NCI-H748 treated with DMSO at 0.1 percent for 48 hours (cell line): ENCODE measurements at places on chromosomes 16 and 17.
A peak's percentile ranks its signal among the peaks of the same experiment; 100 is the strongest.

DNA sequence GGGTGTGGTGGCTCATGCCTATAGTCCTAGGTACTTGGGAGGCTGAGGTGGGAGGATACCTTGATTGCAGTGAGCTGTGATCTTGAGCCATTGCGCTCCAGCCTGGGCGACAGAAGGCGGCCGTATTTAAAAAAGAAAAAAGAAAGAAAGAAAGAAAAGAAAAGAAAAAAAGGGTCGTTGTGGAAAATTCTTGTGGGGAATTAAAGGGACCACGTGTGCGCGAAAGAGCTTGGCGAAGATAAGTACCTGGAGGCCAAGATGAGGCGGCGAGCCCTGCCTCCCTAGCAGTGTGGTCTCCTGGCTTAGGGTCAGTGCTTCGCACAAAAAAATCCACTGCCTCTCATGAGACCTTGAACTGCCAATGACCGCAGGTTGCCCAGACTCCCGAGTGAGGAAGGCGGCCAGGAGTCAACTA lies 728 bp upstream of the NMT1 start:
- no peak for DNase-seq

DNA sequence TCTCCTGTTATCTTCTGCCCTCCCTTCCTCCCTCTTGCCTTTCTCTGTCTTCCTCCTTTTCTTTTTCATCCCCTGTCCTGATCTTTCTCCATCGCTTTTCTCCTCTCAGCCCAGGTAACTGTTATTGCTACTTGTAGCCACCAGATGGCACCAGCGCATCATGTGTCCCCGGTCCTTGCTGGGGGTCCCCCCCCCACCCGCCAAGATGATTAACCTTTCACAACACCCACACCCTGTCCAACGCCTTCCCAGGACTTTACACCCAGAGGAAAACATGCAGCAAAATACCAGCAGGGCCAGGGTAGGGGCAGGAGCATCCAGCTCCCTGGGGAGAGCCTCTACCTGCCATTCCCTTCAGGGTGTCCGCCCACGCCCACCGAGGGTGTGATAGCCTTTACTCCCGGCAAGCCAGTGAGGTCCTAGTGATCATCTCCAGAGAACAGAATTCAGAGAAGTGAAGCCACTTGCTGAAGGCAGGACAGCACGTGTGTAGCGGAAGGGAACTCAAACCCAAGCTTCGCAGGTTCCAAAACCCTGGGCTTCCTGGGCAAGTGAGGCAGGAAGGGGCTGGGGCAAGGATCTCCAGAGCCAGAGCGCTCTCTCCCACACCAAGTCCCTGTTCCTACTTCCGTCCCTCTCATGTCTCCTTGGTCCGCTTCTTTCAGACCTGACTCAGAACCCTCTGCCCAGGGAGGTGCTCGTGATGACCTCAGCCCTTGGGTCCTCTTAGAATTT lies 13.4 kb upstream of the TAC4 start:
- DNase-seq = peak; percentile 4

GRCh38 chr16:24639769-24640168 lies 89.7 kb upstream of the TNRC6A start:
- DNase-seq = no peak

- no peak for DNase-seq
These were observed 208.3 kb upstream of the SALL1 start for GRCh38 chr16:51359141-51359955.

GRCh38 chr16:68252383-68252782 lies 7.2 kb downstream of the PLA2G15 start:
- DNase-seq = no peak

DNA sequence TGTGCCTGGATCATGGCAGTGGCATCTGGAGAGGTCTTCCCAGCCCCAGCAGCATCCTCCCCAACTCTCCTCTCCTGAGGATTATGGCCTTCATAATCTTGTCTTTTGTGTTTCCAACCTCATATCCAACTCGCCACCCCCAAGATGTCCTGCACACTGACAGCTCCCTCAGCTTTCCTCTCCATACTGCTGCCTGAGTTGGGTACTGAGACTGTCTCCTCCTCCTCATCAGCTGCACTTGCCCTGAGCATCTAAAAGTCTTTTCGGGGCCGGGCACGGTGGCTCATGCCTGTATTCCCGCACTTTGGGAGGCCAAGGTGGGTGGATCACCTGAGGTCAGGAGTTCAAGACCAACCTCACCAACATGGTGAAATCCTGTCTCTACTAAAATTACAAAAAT lies 2.0 kb downstream of the CD300LB start:
- no peak for DNase-seq

- DNase-seq = no peak
These were observed 111.3 kb upstream of the NOG start for GRCh38 chr17:56482229-56482628.

- DNase-seq = peak; percentile 36
These were observed 879 bp downstream of the SOCS1 start for GRCh38 chr16:11254913-11255736.

DNA sequence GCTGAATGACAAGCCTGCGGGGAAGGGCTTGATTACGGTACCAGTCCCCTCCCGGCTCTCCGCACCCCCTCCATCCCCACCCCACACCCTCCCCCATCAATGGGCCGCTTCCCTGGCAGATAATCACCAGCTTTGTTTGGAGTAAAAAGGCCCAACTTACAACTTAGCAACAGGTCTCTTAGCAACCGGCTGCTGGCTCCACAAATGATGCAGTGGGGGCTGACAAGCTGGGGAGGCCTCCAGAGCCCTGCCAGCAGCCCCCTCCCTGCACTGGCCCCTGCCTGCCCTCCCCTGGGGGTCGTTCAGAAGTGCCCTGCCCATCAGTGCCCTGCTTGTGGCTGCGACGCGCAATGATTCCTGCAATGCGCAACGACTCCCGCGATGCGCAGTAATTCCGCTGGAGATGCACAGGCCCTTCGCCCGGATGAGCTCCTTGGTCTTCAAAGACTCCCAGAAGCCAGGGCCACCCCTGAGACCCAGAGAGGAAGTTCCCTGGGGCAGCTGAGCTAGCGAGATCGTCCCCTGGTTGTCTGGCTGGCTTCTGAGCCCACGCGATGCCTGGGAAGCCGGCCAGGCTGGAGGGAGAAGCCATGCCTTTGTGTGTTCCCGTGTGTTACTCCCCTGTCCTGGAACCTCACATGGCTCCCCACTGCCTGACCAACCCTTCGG lies 23.3 kb downstream of the CPNE2 start:
- DNase-seq = no peak

DNA sequence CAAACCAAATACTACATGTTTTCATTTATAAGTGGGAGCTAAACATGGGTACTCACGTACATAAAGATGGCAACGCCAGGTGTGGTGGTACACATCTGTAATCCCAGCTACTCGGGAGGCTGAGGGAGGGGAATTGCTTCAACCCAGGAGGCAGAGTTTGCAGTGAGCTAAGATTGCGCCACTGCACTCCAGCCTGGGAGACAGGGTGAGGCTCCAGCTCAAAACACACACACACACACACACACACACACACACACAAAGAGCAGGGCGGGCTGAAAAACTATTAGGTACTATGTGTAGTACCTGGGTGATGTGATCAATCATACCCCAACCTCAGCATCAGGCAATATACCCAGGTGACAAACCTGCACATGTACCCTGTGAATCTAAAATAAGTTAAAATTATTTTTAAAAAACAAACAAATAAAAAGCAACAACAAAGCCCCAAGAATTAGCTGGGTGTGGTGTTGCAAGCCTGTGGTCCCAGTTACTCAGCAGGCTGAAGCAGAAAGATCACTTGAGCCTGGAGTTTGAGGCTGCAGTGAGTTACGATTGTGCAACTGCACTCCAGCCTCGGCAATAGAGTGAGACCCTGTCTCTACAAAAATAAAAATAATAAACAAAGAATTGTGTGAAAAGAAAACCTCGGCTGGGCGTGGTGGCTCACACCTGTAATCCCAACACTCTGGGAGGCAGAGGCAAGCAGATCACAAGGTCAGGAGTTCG lies 11.9 kb upstream of the FAAP100 start:
- no peak for DNase-seq

- no peak for DNase-seq
These were observed 51.0 kb upstream of the FASN start for GRCh38 chr17:82148997-82149396.

- DNase-seq = no peak
These were observed 1239.8 kb upstream of the GOT2 start for GRCh38 chr16:59973966-59974365.

DNA sequence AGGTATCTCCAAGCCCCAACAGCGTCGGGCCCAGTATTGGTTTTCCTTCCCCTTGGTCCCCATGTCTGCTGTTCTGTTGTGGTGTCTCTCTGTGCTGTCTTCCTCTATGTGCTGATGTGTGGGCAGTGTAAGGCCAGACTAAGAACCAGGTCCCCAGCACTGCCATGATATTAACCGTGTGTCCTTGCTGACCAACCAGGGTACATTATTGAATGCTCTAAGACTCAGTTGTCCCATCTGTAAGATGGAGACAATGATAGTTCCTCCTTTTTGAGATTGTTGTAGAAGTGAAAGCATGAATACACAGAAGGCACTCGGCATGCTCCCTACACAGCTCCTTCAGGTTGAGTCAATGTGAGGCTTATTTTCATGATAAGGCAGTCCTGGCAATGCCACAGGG lies 20.6 kb downstream of the AOC3 start:
- no peak for DNase-seq

DNA sequence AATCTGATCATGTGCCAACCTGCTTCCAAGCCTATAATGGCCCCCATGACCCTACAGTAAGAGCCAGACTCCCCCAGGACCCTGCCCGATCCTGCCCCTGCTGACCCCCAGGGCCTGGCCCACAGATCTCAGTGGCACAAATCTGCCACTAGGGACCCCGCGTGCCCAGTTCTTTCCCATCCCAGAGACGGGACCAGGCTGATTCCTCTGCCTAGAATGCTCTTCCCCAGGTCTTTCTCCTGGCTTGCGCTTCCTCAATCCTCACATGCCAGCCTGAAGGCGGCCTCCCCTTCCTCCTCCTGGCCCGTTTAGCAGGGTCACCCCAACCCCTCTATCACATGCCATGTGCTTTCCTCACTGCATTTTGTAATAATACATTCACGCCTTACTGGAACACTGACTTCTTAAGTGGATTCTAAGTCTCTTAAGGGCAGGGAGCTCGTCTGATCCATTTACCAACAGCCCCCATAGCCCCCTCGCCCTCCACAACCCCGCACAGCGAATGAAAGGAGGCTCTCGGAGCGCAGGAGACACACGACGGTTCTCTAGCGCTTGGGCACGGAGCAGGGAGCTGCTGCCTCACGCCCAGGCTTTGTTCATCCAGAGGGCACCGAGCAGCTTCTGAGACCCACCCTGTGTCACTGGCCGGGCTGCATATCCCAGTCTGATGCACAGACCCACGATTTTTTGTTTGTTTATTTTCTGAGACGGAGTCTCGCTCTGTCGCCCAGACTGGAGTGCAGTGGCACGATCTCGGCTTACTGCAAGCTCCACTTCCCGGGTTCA lies 1.2 kb downstream of the TRIM65 start:
- no peak for DNase-seq

DNA sequence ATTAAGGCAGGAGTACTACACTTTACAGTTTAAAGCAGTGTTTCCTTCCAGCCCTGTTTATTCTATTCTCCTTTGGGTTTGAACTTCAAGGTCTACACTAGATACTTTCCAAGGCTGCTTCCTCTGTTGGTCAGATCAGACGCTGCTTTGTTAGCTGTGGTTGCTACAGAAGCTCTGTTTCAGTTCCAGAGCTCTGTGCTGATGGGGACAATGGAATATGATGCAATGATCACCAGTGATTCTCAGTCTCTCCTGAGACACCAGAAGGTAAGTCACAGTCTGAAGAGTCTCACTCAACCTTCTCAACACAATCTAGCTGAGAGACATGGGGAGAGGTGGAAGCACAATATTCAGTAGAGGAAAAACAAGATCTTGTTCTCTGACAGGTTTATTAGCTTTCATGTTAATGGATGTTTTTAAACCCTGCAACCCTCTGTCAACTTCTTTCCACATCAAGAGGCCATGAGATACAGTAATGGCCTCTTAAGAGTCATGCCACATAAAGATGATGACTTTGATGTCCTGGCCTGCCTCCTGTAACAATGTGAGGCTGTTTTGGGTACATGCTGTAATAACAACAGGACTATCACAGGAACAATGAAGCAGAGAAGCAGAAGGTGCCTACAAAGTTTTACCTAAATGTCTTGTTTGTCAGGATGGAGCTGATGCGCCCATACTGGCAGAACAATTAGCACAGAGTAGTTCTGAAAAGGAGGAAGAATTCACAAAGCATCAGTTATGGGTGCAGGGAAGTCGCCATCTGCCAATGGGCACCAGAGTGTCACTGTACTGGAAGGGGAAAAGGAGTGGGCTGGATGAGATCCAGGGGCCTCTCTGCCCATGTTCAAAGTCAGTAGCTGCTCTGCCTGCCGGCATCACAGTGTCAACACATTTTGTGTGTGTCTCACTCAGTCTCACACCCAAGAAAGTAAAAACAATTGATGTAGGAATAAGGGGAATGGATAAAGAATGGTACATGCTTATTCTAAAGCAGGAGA lies 33.4 kb downstream of the PSME3IP1 start:
- no peak for DNase-seq

GRCh38 chr17:48484850-48485249 lies 46.0 kb downstream of the HOXB1 start:
- no peak for DNase-seq

GRCh38 chr17:2542456-2542855 lies 30.8 kb upstream of the METTL16 start:
- DNase-seq = no peak

GRCh38 chr16:80627108-80627507 lies 86.3 kb downstream of the DYNLRB2 start:
- no peak for DNase-seq

DNA sequence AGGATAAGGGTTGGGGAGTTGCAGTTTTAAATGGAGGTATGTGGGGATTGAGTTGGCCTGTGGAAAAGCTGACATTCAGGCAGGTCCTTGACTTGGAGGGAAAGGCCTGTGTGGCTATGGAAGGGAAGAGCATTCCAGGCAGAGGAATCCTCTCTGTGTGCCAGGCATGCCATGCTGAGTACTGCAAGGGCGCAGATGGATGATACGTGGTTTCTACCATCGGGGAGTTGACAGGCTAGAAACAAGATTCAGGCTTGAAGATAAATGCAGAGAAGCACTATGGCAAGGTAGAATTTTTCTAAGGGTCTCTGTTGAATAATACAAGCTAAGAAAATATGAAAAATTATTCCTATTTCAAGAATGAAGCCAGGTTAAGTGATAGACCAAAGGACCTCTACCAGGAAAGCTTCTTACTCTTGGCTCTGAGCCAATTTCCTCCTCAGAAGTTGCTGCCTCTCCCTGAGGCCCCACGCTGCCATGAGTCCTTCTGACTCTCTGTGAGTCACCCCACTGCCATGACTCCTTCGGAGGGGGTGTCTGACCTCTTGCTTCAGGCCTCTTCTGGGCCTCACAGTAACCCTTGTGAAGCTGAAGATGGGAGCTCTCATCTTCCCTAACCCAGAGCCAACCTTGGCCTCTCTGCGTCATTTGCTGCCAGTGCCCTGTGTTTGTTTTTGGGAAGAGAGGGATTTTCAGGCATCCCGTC lies 75.8 kb downstream of the WNT3 start:
- no peak for DNase-seq

GRCh38 chr16:67708368-67708771 lies 10.7 kb downstream of the GFOD2 start:
- DNase-seq = no peak
